Amniotic epithelial cell (primary cell): ENCODE measurements at places on chromosomes 7 and 10.

DNA sequence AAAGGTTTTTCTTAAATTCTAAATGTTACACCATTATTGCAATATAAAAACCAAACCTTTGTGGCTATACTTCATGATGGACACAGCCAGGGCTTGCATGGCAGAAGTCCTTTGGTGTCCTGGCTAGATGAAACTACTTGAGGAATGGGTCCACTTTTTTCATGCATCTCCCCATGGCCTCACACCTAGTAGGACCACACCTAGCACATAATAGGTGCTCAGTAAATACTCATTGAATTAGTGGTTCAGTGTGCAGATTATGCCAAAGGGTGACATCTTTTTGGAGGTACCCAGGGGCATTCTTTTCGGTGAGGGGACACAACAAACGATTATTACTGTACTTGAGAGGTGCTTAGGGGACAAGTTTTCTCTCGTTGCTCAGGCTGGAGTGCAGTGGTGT is 20.7 kb upstream of the SRGN start:
- DNase-seq = no peak

DNA sequence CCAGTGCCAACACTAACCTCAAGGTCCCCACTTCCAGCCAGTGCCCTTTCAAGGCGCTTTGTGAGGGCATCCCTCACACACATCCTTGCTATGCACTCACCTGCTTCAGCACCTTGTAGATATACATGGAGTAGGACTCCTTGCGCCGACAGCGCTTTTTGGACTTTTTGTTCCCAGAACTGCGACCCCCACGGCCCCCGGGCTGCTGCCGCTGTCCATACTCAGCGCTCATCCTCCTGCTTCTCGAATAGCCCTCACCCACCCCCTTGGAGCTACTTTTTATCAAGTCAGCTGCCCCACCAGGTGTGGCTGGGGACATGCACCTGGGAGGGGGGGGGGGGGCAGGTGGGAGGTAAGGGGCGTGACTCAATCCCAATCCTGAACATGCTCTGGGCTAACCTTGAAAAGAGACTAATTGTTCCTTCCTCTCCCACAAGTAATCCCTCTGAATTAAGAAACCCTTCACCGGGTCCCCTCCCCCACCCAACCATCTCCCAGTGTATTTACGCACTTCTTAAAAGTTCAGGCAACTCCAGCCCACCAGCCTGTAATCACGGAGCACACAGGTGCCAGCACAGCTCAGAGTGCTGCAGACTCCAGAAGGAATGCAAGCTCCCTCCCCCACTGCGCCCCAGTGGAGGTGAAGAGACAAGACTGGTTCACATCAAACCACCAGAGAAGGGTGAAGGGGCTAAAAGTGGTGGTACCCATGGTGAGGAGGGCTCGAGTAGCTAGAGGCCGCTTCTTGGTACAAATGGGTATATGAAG is at the start of gene H2BK1:
H2BK1 (minus strand) TSS at position 402 of the 768 bp plus-strand sequence; CDS start at position 232, 170 bp downstream.
- no peak for DNase-seq

DNA sequence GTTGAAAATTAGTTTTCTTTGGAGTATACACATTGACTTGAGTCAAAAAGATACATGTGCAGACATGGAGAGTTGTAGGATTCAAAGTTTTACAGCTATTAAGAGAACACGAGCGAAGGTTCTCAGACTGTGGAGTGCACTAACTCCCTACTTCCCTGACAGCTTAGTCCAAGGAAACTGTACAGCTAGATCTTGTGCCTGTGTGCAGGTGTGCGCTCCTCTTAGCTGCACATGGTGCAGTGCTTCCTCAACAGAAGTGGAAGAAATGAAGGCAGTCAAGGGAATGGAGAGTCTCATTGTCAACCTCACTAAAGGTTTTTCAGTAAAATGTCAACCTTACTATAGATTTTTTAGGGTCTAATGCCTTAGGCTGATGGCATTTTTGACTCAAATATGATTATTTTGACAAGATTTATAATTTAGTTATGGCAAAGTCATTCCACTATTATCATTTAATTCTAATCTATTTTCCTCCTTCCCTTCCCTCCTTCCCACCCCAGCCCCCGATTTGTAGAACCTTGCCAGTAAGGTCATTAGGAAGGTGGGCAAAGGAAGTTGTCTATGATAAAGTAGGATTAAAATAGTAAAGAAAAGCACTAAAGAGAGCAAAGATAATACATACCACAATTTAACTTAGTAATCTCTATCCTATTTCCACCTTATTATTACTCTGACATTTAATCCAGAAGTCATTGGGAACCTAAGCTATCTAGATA is 13.6 kb downstream of the PDK4 start:
- no peak for DNase-seq

DNA sequence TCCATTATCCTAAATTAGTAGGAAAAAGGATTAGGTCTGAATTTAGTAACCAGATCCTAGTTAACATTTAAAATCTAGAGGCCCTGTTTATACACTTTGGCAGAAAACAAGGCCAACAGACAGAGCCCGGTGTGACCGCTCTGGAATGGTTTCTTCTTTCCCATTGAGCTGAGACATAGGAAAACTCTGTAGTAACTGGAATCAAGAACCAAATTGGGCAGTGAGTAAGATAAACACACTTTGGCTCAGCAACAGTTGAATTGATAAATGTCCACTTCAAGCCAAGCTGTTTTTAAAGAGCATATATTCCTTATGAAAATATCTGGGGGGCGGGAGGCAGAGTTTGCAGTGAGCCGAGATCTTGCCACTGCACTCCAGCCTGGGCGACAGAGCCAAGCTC is 343.7 kb upstream of the SEMA3A start:
- no peak for DNase-seq

GRCh38 chr7:44244282-44244681 is 43.5 kb downstream of the YKT6 start:
- DNase-seq = no peak

- no peak for DNase-seq
These were observed 23.3 kb downstream of the ANKRD22 start for GRCh38 chr10:88828310-88828709.

DNA sequence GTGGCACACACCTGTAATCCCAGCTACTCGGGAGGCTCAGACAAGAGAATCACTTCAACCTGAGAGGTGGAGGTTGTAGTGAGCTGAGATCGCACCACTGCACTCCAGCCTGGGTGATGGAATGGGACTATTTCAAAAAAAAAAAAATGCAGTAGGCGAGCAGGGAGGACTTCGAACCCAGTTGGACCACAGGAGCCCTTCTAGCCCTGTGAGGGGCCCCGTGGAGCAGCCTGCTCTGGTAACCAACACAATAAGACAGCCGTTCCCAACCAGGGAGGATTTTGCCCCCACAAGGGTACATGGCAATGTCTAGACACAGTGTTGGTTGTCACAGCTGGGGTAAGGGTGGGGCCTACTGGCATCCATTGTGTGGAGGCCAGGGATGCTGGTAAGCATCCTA is 63.9 kb upstream of the BTBD16 start:
- DNase-seq = no peak

DNA sequence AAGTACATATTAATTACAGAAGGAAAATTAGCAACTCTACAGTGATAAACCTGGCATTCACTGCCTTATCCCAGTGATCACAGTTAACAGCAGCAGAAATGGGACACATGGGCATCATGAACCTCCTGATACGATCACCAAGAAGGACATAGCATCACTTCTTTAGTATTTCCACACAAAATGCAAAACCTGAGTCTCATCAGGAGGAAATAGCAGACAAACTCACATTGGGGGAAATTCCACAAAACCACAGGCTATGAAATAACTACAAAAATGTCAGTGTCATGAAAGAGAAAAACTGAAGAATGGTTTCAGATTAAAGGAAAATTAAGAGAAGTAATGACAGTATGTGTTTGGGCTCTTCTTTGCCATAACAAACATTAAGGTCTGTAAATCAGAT is 12.0 kb upstream of the PURB start:
- no peak for DNase-seq

DNA sequence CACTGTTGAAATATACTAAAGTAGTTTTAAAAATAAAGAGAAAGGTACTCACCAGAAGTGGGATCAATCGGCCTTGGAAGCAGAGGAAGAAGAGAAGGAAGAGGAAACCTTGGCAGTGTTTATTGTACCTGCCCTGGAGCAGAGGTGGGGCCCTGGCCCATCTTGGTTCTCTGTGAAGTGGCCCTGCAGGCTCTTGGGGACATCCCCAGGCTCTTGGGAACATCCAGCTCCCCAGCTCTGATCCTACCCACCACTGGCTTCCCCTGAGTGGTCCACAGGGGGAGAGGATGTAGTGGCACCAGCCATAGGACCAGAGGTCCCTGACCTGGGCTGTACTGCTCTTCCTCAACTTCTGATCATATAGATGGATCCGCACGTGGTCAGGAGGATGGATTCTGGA is 22.3 kb upstream of the RET start:
- no peak for DNase-seq

DNA sequence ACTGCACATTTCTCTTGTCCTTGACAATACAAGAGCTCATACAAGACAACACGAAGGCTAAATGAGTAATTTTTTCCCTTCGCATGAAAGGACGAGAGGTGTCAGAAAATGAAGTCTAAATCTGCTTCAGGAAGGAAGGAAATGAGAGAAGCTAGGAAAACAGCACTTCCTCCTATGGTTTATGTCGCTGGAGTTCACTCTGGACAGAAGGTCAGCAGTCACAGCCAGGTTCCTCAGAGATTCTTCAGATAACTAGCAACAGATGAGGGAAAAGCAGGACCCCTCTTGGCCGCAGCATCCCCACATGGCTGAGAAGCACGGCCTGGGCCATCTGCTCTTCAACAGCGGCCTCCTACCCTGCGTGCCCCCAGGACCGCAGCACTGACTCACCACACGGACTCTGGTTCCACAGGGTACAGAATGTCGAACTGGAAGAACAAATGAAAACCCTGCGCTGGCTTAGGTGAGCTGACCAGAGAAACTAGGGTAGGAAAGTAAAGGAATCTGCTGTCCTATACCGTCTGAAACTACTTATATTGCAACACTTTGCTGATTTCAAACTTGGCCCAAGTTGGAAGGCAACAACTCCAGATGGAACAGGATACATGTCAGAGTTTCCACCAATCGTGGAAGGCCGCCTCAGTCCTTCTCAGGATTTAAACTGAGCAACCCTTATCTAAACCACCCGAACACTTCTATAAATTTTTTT is 26.3 kb downstream of the DNMBP start:
- DNase-seq = peak; percentile 96
